ENCODE measurements at places on chromosomes 2 and 18.
A peak's percentile ranks its signal among the peaks of the same experiment; 100 is the strongest.

DNA sequence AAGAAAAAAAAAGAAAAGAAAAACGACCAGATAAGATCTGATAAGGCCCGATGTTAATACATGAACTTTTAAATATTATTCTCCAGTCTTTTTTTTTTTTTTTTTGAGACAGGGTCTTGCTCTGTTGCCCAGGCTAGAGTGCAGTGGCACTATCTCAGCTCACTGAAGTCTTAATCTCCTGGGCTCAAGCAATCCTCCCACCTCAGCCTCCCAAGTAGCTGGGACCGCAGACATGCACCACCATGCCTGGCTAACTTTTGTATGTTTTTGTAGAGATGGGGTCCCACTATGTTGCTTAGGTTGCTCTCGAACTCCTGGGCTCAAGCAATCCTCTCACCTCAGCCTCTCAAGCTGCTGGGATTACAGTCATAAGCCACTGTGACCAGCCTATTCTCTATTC is 1.6 kb downstream of the ABCG5 start:
- DNase-seq, result no peak

DNA sequence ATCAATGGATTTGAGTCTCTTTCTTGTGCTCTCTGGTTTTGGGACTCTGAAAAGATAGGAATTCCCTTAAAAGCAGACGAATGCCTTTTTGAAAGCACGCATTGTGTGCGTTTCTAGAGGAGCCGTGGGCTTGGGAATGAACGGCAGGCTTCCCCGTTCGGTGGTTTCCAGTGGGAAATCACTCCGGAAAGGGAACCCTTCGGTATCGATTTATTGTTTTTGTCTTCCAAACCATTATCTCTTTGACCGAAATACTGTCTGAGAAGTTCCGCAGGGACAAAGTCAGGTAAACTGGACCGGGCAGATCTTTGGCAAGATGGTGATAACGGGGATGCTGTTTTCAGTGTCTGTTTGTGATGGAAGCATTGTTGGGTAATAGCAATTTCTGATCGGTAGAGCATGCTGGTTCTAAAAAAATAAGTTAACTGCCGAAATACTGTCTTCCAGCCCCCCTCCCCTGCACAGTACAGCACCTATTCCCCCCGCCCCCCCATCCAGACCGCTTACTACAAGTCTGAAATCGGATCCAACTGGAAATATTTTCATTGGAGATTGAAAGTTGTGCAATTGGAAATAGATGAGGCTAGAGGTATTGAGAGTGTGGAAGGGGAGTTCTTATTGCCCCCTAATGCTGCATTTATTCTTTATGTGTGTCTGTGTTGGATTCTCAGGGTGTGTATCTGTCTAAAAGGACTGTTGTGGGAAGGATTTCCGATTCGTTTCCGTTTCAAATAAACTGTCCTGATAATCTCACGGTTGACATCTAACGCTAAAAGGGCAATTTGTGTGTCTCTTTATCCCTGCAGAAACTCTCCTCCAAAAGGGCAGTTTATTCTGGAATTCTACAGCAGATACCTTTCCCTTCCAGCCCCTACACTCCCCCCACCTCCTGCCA is 635 bp downstream of the SETBP1 start:
- DNase-seq, result no peak

DNA sequence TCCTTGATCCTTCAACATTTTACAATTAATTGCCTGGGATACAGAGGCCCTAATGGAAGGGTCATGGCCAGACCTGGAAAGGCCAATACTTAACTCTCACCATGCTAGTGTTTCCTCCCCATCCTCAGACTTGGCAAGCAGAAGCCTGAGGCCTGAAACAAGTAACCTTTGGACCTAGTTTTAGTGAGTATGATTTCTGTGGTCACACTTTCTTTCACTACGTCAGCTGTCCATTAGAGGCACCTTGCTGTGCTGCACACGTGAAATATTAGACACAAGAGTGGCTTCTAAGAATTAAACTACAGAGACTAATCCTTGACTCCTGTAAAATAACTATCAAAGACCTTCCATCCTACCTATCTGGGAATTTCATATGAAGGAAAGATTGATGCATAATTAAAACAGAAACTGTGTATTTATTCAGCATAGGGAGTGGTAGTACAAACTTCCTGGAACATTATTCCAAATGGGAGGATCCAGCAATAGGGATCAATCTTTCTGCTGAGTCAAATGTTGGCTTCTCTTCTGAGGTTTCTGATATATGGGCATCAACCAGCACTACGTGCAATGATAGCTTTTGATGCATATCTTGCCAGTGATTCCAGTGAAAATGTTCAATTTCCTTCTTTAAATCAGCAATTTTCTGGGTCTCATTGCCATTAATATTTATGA is 249.7 kb downstream of the IKZF2 start:
- no peak for DNase-seq

DNA sequence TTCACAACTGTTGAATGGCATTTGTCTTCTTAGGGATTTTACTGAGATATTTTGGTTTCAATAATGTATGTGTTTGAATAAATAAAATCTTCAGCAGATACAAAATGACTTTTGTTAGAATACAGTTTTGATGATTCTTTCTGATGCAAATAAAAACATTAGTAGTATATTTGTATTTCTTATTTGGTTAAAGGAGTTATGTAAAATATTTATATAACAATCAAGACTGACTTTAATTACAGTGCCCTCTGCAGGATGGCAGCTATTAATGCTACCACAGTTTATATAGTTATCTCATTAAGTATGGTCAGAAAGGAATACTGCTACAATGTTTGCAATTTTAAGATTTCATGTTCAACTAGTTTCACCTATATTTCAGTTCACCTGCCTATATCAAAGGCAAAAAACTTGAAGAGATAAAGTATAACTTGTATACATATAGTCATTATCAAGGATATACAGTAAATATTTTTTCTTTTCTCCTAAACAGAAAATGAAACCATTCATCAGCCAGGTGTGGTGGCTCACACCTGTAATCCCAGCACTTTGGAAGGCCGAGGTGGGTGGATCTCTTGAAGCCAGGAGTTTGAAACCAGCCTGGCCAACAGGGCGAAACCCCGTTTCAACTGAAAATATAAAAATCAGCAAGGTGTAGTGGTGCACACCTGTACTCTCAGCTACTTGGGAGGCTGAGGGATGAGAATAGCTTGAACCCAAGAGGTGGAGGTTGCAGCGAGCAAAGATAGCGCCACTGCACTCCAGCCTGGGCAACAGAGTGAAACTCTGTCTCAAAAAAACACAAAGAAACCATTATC is 19.8 kb downstream of the ARL5A start:
- no peak for DNase-seq

- peak; percentile 77 for DNase-seq
Observed at GRCh38 chr2:241950413-241951315, 81.1 kb downstream of the RTP5 start.

DNA sequence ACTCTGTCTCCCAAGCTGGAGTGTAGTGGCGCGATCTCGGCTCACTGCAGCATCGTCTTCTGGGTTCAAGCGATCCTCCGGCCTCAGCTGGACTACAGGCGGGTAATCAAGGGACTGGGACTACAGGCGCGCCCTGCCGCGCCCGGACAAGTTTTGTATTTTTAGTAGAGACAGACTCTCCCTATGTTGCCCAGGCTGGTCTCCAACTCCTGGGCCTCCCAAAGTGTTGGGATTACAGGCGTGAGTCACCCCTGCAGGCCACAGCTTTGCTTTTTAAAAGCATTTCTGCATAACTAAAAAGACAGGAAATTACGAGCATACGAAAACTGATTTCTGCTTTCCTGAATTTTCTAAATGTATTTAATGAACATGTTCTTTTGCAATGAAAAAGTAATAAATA is 916 bp upstream of the OSBPL1A start:
- DNase-seq, result peak; percentile 11

Data from anterior cingulate cortex (tissue), 58 donors.